ENCODE measurements at places on chromosomes 7 and 10.

DNA sequence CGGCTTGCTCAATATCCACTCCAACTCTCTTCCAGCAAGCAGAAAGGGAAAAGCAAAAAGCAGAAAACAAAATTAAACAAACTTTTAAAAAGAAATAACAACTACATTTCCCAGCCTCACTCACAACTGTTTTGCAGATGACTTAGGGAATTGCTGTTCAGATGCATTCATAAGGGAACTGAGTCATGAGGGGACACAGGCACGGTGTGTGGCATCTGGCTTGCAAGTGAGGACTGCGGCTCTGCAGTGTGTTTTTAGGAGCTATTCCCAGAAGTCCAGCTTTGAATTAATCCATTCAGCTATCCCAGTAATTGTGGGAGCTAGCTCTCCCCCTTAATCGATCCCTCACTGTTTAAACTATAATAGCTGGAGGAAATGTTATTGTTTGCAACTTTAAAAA, 30.3 kb downstream of the PTN start:
- DNase-seq, result no peak

- DNase-seq, result no peak
Observed at GRCh38 chr10:47322300-47323061, at the start of gene GDF2. Gene GDF2, plus strand, starts transcription at chr10:47322454. Its CDS starts 215 bp downstream, at chr10:47322669.

DNA sequence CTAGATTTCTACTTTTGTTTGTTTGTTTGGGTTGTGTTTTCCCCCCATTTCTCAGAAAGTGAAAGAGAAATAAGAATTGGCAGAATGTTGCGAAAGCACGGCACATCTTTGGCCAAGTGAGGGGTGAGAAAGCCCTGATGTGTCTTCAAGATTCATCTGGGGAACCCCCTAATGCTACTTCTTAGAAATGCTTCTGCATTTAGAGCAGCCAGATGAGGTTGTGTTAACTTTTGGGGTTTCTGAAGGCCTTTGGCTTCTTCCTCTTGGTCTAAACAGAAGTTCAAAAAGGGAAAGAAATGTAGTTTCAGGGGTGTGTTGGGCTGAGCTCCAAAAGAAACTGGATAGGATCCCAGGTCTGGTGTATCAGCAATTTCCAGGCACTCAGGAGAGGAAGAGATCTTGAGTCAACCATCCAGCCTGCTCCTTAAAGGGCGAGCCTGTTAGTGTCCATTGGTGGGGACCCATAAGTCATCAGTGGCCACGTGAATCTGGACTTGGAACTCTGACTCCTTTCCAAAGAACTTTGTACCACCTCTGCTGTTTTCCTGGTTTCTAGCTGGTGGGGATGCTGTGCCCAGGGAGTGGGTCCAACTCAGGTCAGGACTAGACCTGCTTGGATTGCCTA, 6.5 kb downstream of the DUSP5 start:
- DNase-seq, result no peak

GRCh38 chr7:11591943-11592342, 240.1 kb downstream of the THSD7A start:
- DNase-seq, result no peak

- DNase-seq, result no peak
Observed at GRCh38 chr7:135597181-135597925, 39.6 kb downstream of the NUP205 start.

DNA sequence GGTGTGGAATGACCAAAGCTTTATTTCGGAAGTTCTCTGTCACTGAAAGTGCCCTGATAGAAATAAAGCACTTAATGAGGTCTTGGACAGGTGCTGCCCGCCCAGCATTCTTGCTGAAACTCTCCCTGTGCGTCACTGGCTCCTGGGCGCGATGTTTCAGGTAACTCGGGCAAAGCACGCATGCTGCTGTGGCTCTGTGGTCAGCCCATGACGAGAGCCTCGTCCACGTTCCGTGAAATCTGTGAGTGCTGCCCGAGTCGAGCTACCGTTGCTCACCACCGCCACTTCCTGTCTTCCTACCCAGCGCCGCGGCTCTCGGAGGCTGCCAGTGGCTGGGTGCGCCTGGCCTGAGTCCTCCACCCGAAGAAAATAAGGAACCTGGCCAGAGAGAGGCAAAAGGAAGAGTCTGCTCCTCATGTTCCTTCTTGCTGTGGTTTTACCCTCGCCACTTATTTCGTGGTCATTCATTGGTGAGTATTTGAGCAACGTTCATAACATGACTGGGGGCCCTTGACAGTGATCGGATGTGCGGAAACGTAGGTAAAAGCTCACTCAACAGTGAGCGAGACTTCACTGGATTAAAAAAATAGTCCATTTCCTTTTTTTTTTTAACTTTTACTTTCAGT, 95.5 kb downstream of the MAP3K8 start:
- DNase-seq, result peak; percentile 28

- DNase-seq, result no peak
Observed at GRCh38 chr10:32050177-32050576, 6.0 kb downstream of the KIF5B start.

GRCh38 chr10:93911866-93912265, 18.1 kb downstream of the SLC35G1 start:
- DNase-seq, result no peak

DNA sequence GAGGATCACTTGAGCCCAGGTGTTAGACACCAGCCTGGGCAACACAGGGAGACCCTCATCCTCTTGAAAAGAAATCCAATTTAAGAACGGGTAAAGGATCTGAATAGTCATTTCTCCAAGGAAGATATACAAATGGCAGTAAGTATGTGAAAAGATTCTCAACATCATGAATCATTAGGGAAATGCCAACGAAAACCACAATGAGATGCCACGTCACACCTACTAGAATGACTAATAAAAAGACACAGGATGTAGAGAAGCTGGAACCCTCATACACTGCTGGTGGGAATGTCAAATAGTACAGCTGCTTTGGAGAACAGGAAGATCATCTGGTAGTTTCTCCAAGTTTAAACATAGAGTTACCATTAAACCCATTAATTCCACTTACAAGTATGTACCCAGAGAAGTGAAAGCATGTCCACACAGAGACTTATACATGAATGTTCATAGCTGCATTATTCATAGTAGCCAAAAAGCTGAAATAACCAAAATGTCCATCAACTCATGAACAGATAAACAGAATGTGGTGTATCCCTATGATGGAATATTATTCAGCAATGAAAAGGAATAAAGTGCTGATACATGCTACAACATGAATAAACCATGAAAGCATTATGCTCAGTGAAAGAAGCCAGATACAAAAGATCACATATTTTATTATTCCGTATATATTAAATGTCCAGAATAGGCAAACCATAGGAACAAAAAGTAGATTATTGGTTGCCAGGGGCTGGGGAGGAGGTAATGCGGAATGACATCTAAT, 13.1 kb upstream of the ZMIZ2 start:
- DNase-seq, result no peak

GRCh38 chr10:76284351-76284750, 852.9 kb downstream of the LRMDA start:
- DNase-seq, result no peak

DNA sequence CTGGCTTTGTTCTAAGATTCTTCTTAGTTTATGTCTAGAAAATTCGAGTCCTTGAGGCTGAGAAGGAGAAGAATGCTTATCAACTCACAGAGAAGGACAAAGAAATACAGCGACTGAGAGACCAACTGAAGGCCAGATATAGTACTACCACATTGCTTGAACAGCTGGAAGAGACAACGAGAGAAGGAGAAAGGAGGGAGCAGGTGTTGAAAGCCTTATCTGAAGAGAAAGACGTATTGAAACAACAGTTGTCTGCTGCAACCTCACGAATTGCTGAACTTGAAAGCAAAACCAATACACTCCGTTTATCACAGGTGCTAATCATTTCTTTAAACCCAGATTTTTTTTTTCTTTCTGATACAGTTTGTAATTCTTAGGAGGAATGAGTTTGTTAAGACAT, 6.7 kb downstream of the CEP55 start:
- DNase-seq, result no peak

DNA sequence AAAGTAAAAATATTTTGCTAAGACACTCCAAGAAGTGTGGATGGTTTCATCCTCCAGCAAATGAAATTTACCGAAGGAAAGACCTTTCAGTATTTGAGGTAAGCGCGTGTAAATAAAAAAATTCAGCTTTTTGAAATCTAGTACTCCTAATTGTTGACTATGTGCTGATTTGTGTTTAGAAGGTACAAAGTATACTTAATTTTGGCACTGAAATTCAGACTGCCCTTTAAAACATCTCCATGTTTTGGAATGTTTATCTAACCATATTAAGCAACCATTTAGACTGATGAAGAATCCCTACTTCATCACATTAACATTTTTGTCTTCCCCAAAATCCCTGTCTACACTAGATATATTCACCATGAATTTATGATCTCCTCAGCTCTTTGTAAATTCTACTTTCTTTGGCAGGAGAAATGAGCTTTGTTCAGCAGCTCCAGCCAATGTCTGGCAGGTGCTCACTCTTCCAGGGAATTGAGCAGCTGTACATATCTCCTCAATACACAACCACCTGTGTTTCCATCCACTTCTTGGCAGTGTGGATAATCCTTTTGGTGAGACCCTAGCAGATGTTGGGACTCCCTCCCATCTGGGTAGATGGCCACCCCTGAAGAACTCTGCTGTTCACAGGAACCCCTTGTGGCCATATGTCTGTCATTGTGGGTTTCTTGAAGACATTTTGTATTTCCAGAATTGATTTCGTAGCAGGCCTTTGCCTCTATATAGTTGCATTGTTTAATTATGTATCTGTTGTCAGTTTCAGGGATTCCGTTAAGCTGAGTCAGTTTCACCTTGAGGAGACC, 129.4 kb upstream of the SAMD8 start:
- DNase-seq, result no peak

GRCh38 chr7:130821864-130822263, 87.9 kb upstream of the KLF14 start:
- DNase-seq, result no peak

GRCh38 chr7:113819474-113819873, 99.3 kb downstream of the PPP1R3A start:
- DNase-seq, result no peak

DNA sequence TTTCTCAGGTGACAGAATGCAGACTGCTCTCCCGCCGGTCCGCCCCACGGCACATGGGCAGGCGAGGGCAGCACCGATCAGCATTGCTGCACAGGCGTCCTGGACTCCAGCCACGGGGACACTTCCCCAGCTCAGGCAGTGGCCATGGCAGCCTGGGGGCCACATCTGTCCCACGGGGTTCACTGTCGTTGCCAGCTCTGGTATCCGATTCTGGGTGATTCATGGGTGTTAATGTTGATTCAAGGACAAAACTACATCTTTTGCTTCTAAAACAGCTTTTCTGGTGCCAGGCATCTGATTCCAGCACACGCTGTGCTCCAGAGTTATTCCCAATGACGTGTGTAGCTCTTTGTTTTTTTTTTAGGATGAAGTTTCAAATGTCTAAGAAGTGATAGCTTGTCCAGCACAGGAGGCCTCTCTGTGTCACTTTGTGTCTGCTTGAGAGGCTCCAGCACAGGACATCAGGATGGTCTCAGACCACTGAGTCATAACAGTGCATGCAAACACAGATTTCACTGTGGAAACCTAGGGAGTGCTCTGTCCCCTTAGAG, 218.0 kb downstream of the WDR37 start:
- DNase-seq, result no peak

DNA sequence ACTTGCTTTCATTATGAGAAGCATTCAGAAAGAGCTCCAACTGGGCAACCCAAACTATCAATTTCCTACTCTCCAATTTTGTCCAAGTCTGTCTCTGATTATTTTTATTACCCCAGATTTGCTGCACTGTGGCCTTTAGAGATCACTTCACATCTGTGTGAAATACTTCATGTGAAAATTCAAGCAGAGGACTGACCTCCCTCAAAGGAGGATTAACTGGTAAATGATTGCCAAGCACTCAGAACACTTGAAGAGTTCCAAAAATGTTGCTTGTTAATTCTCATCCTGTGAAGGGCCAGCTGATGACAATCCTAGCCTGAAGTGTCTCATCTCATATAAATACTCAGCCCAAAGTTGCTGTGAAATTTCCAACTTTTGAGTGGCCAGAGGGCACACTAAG, 182.8 kb upstream of the DGKB start:
- DNase-seq, result no peak

DNA sequence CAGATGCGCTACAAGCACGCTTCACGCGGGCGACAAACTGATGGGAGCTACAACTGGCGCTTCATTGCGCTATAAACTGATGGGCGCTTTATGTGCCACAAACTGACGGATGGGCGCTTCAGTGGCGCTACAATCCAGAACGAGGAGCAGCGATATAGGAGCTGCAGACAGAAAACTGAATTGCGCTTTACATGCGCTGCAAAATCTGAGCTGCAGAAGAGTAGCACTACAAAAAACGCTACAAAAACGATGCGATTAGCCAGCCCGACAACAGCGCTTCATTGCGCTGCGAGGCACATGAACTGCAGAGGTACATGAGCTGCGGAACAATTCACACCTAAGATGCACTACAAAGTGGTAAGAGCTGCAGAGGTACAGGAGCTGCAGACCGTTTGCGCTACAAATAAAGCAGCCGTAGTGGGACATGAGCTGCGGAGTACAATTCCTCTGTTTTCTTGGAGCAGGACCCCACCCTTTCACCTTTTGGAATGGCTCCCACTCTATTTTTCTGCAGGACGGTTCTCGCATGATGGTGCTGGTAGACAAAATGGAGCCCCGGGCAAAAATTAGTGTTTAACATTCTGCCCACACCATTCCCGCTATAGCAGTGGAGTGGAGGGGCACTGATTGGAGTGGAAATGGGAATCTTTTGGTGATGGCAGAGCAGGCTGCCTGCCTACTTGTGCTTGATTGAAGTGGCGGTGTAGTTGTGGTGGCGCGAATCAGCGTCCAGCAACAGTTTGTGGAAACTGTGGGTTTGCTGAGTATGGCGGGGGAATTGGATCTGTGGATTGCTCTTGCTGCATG, 1.2 kb upstream of the SGCE start:
- no peak for DNase-seq

GRCh38 chr10:28077889-28078288, 79.0 kb upstream of the ODAD2 start:
- DNase-seq, result no peak

DNA sequence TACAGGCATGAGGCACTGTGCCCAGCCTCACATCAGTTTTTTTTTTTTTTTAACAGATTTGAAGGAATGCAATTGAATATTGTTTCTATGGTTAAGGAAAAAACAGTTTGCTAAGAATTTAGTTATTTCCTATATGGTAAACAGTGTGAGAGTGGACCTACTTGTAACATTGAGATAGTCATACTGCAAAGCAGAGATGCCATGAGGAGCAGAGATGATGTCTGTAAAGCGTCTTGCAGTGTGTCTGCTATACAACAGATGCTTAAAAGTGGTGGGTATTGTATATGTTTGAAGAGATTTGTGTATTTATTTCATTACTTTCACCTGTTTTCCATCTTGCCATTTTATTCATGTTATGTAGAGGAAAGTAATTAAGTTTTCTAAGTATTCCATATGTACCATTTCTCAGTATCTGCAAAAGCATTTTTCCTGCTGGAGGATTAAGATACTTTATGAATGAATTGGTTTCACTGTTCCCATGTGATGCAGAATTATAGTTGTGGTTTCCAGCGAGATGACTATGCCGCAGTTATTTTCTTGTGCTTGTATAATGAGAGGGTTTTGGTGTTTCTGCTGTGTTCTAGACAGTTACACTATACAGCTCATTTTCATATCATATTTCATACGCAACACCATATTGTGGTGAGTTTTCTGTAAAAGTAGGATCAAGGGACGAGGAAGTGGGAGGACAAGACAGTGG, 26.6 kb downstream of the TET1 start:
- no peak for DNase-seq

Measured in stimulated activated CD4-positive, alpha-beta T cell treated with anti-CD3 and anti-CD28 coated beads, TNF-alpha, amount 100 ng/mL, for 1 hour (primary cell).